ENCODE measurements at places on chromosomes 7 and 10.

DNA sequence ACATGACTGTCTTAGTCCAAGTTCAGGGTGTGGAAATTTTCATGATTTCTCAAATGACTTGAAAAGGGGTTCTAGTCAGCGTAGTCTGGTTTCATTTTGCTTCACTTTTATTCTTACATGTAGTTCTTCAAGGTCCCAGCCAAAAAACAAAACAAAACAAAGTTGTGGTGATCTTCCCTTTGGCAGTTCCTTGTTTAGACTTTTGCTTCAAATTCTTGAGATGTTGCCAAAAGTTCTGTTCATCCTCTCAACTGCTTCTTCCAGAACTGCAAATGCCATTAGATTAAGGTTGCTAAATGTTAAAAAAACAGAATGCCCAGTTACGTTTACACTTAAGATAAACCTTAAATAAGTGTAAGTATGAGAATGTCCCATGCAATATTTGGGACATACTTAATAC, 370.8 kb upstream of the LRRTM3 start:
- DNase-seq: no peak

DNA sequence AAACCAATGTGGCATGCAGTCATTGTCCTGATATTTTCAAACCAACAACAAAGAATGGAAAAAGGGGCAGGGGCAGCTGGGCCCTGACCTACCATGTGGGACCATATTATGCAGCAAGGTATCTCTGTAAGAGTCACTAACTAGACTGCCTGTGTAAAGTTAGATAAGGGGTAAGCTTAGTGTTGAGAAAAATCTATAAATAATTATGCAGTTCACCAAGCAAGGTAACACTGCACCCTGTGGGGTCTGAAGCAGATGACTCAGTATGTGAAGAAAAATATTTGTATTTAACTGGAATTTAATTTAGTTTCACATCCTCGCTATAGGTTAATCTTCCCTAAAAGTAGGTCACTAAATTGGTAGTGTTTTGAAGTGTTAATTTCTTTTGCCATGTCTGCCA, 99.3 kb downstream of the PPP1R3A start:
- no peak for DNase-seq

- DNase-seq: no peak
These were observed 240.1 kb downstream of the SFMBT2 start for GRCh38 chr10:7170626-7171322.

GRCh38 chr7:110043519-110043918, 1047.4 kb upstream of the LRRN3 start:
- no peak for DNase-seq

GRCh38 chr7:50667789-50668226, 102.6 kb upstream of the DDC start:
- DNase-seq: no peak

GRCh38 chr10:12381536-12382156, 32.3 kb downstream of the CAMK1D start:
- DNase-seq: no peak

DNA sequence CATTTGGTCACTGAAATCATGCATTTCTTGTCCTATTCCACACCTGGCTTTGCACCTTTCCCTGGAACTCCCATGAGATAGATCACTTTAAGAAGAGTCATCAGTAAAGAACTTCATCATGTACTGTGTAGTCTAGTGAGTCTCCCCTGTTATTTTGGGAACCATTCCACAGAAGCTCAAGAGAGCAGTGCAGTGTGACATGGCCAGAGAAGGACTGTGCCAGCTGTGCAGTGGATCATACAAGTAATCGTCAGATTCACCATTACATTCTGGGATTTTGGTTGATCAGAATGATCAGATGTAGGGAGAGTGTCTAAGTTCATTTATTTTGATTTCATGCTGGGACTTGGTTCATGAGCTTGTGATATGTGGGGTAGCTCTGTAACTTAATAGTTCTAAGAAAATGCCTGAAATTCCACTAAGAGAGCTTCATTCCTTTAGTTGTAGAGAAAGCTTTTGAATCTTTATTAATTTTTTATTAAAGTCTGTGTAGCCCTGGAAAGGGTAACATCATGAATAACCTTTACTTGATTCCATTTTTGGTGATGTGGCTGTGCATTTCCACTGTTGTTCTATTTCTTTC, 166.8 kb downstream of the SUGCT start:
- no peak for DNase-seq

- DNase-seq: no peak
These were observed 92.0 kb upstream of the CDC14C start for GRCh38 chr7:48832303-48832845.

GRCh38 chr7:14309432-14309831, 320.0 kb upstream of the ETV1 start:
- no peak for DNase-seq

GRCh38 chr10:125257521-125258108, 97.3 kb upstream of the CTBP2 start:
- DNase-seq: no peak

GRCh38 chr10:129193148-129193547, 273.9 kb upstream of the MGMT start:
- no peak for DNase-seq

DNA sequence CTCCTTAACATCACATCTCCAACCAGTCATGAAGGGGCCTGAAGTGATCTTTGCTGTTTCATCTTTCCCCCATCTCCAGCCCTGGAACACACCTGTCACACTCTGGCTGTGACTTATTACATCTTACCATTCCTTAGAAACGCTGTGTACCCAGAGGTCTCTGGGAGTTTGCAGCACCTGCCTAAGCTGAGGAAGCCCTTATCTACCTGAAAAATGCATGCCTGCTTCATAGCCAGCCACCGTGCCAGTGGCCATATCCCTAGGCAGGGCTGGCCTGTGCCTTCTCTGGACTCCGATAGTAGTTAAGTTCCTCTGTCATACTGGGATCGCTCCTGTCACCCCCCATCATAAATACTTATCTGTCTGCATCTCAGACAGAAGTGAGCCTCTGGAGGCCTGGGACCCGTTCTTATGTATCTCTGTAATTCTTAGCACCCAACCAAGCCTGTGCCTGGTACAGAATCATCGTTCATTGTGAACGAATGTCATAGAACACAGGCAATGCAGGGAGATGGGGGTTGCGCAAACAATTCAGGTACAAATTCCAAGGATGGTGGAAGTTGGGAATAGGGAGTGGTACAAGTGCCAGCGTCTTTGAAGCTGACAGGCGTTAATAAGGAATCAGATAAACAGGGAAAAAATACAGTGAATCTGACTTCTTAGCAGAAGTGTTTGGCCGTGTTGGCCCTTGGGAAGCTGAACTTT, 254.6 kb downstream of the CAMK1D start:
- no peak for DNase-seq

DNA sequence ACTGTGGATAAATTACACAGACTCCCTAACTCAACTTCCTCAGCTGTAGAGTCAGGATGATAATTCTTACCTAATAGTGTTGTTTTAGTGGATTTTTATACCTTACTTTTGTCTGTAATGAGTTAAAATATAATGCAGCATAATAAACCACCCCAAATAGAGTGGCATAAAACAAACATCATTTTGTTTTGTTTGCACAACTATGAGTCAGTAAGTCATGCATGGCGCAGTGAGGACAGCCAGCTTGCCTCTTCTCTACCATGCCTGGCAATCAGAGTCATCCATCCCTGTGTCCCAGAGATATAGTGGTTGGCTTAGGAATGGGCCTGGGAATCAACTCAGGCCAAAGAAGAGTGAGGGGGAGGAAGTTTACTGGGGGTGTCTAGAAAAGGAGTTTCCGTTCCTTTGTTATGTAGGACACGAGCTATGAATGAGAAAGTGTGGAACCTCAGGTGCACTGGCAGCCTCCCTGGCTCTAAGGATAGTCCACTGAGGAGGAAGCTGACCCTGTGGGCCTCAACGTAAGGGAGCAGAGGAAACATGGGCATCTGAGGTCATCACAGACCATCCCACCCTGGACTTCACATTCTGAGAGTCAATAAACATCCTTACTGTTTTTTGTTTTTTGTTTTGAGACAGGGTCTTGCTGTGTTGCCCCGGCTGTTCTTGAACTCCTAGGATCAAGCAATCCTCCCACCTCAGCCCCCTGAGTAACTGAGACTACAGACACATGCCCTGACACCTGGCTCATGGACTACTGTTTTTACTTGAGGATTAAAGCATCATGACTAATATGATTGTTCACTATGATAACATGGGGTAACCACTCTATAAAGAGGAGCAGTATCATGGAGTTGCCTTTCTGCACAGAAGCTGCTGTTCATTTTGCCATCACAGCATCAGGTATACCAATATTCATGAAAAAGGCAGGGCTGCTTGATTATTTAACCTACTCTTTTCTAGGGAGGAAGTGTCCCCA, 21.0 kb upstream of the GRB10 start:
- DNase-seq: no peak

GRCh38 chr10:75037171-75038153, 74.0 kb upstream of the SAMD8 start:
- no peak for DNase-seq

GRCh38 chr7:149125189-149125862, 798 bp downstream of the ZNF425 start:
- DNase-seq: no peak

GRCh38 chr10:124668517-124669051, 75.6 kb downstream of the FAM53B start:
- DNase-seq: no peak

GRCh38 chr7:31054608-31055278, 2.6 kb downstream of the ADCYAP1R1 start:
- no peak for DNase-seq

DNA sequence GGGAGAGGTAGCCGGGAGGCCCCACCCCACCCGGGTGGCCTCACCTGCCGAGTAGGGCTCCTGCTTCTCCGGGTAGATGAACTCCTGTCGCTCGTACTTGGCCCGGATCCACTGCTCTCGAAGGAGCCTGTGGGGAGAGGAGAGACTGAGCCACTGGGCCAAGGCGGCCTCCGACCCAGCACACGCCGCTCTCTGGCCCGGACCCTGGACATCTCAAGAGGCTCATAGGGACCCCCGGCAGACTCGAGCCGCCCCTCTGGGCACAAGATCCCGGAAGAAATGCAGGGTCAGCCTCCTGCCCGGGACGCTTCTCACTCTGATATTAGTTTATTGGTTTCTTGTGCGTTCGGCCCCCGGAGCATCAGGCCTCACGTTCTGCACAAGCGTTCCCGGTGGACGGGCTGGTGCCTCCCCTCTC, 34.5 kb downstream of the ADAP1 start:
- DNase-seq: no peak

DNA sequence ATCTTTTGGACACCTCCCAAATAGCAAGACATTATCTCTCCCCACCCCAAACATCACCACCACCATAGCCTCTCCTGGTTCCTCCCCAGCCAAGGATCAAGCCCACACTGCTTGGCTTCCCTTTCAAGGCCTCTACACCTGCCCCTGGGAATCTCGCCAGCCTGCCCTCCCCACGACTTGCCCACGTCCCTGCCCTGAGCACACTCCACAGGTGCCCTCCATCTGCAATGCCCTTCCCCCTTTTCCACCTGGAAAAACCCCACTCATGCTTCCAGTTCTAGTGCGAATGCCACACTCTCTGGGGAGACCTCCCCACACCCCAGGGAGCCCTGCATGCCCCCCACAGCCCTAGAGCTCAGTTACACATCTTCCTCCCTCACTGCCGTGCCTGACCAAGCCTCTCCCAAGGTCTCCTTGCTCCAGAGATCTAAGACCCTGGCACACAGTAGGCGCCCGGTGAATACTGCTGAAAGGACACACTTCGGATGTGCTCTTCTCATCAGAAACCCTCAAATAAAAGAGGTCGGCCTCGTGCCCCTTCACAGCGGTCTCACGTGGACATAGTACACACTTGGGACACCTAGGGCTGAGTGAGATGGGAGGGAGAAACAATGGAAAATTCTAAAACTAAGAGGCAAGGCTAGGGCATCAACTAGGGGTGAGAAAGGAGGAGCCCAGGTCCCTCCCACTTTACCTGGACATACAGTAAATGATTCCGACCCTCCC, 91.4 kb downstream of the DLG5 start:
- DNase-seq: no peak

GRCh38 chr7:40315277-40315676, 180.5 kb downstream of the SUGCT start:
- DNase-seq: no peak

DNA sequence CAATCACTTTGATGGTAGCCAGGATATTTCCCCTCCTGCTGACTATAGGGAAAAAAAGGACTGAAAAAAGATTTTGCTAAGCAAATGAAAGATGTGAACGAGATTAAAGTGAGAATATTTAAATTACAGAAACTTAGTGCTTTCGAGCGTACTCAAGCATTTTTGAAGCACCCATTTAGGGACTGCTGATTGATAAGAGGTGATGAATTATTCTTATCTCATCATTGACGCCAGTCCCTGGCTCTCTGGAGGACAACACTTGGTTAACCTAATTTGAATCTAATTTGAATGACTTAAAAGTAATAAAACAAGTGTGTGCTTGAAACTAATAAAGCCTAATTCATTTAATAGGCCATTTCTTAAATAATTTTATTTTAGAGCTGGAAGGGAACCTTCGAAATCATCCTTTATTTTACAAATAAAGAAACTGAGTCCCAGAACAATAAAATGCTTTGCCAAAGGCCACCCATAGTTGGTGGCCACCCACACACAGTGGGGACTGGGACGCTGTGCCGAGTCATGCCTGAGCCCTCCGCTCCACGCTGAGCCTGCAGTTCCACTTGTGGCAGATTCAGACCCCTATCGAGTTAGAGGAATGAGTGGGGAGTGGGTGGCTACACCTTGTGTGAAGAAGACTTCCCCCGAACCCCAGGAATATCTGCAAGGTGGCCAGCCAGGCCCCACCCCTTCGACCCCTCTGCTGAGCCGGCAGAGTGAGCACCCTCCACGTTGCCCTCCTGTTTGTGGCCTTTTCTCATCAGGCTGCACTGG, 61.1 kb upstream of the SAMD8 start:
- no peak for DNase-seq

DNA sequence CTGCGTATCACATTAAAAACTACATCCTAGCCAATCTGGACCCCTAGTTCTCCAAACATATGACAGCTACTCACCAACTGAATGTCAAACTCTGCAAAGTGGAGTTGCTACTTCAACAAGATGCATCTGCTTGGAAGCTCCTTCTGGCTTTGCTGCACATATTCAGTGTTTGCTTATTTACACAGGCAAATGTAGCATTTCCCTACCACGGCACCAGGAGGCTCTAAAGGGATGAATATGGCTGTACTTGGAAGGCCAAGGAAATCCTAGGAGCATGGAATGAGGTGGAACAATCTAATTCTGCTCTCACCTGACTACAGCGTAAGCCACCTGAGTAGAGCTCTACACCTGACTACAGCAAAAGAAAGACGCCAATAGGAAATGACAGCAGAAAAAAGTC, 39.7 kb downstream of the MTPAP start:
- no peak for DNase-seq

DNA sequence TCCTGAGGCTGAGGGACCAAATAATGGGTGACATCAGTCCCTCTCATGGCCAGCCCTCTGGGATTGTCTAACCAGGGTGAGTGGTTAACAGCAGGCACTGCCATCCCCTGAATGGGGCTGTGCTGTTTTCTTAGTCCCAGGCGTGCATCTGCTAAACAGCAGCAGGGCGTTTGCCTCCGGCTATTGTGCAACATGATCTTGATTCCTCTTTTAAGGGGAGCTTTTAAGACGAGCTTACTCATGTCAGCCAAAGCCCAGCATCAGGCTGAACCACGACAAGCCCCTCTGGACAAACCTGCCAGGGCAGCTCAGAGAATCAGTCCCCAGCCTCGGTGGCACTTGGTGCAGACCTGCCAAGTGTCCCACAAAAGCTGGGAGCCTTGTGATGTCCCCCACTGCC, 16.2 kb upstream of the IGFBP3 start:
- DNase-seq: no peak
